ENCODE measurements at places on chromosomes 2 and 18.

GRCh38 chr2:62431512-62431911 lies 74.5 kb downstream of the TMEM17 start:
- no peak for DNase-seq

DNA sequence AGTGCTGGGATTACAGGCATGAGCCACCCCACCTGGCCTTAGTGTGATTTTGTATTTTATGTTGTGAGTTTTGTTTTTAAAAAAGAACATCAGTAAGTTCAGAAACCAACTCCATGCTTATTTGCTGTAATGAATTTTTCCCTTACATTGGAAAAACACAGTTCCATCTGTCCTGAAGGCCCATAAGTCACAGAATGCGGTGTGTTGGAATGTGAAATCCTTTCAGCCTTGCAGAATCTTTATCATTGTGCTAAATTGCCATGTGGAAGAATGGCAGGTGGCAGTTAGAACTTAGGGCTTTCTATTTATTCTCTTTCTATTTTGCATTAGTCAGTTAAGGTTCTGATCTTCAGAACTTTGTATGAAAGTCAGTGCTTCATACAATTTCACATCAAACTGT lies 52.6 kb downstream of the NEDD4L start:
- DNase-seq, result no peak

DNA sequence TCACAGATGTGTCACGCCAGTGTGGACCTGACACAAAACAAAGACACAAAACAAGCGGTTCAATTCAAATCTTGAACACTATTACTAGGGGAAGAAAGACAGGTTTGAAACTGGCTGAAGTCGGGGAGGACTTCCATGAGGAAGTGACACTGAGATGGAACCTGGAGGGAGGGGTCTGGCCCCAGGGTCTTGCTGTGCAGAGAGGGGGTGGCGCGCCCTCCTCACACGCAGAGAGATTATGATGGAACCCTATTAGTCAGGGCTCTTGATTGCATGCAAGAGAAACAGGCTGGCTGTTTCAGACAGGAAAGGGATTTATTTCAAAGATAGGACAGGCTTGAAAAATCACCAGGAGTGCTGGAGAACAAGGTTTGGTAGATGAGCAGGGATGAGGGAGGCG lies 363.6 kb upstream of the HS6ST1 start:
- no peak for DNase-seq

DNA sequence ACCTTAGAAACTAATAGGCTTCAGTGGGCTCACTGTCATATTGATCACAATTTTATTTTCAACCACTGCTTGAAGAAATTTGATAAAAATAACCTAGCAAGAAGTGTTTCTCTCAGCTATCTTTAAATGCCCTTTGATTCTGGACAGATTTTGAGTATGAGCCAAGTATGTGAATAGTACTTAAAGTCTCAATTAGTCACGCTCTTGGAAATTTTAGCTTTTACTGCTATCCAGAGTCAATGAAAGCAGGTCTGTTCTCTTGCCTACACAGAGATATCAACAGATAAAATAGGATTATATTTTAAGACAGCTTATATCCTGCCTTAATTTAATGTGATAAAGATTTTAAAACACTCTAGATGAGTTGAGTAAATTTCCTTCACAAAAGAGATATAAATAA lies 337.3 kb downstream of the CBLN2 start:
- DNase-seq, result no peak

- no peak for DNase-seq
Measured at GRCh38 chr2:17858064-17858463, 20.4 kb upstream of the KCNS3 start.

DNA sequence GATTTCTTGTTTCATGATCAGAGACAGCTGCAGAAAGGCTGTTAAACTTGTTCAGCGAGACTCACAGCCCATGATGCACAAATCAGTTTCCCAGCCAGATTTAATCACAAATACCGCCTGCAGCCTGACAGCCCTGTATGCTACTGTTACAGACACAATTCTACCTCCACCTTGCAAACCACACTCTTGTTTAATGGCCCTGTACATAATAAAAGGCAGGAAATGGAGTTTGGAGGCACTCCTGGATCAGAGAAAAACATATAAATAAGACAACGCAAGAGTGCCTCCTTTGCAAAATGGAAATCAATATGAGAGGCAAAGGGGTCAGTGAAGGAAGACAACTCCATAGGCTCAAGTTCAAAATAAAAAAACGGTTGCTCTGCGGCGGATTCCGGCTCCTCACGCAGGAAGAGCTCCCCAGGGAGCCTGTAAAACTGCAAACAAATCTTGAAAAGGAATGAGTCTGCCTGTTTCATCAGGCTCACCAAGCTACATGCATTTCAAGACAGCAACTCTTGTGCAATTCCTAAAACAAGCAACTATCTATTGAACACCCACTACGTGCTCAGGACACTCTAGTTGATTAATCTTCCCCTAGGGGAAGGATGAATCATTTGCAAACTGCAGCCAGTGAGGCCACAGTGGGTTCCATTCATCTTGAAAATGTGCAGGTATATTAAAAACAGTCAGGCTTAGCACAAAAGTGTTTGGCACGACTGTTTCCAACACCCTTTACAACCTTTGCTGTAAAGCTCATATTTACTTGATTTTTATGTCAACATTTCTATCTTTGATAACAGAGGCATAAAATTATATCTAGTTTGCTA lies 37.5 kb downstream of the TBC1D8 start:
- DNase-seq, result no peak

- DNase-seq, result no peak
Measured at GRCh38 chr2:231018184-231018583, 19.1 kb upstream of the C2orf72 start.

GRCh38 chr2:241074065-241074818 lies 27.8 kb downstream of the MTERF4 start:
- DNase-seq, result no peak

Data from activated CD4-positive, CD25-positive, alpha-beta regulatory T cell treated with anti-CD3 and anti-CD28 coated beads, Interleukin-2, amount 50 U/mL, for 16 hours (primary cell).